ENCODE measurements at places on chromosomes 13 and 19. TPM values are rescaled to one million over a fixed set of nuclear protein-coding genes. Genes with fewer than 3 reads are reported as not detected.

GRCh38 chr13:70394031-70394548 lies 285.8 kb upstream of the KLHL1 start:
- no peak for DNase-seq

DNA sequence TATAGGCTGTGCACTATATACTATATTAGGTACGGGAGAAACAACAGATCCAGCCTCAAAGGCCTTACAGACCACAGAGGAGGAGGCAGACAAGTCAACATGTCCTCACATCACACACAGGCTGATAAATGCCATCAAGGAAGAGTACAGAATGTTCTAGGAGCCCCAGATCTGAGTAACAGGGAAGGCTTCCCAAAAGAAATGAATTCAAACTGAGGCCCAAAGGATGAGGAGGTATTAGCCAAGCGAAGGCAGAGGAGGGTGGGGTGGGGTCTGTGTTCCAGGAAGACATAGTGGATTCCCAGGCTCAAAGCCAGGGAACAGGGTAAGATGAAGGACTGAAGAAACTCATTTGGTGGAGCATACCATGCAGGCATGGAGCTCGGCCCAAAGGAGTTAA lies 55.1 kb downstream of the RXFP2 start:
- no peak for DNase-seq

- no peak for DNase-seq
These were observed 5.9 kb downstream of the ZNF792 start for GRCh38 chr19:34957830-34958751.

DNA sequence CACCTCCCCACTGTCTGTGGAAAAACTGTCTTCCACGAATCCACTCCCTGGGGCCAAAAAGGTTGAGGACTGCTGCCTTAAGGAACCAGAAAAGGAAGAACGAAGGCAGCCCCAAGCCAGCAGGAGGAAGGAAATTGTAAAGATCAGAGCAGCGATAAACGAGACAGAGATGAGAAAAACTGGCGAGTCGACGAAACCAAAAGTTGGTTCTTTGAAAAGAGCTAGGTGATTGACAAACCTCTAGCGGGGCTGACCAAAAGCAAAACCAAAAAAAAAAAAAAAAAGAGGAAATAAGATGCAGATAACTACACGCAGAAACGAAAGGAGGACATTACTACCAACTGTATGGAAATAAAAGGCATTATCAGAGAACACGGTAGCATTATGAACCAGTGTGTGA lies 76.9 kb downstream of the GADD45B start:
- DNase-seq = no peak

DNA sequence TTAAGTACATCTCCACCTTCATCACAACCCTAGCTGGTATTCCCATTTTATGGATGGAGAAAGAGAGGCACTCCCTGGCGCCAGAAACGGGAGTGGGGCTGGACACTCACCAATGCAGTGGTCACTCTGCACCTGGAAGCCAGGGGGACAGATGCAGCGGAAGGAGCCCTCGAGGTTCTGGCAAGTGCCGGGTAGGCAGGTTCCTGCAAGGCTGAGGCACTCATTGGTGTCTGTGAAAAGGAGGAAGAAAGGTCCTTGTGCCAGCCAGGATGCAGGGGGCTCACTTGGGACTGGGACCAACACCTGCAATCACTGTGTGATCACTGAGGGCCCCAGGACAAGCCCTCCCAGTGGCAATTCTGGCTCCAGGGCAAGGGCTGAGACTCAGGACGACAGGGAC lies 41.8 kb downstream of the CCL25 start:
- no peak for DNase-seq

GRCh38 chr19:16372065-16372915 lies 47.7 kb downstream of the KLF2 start:
- no peak for DNase-seq

KLK12 gene
- not detected for total RNA-seq

DNA sequence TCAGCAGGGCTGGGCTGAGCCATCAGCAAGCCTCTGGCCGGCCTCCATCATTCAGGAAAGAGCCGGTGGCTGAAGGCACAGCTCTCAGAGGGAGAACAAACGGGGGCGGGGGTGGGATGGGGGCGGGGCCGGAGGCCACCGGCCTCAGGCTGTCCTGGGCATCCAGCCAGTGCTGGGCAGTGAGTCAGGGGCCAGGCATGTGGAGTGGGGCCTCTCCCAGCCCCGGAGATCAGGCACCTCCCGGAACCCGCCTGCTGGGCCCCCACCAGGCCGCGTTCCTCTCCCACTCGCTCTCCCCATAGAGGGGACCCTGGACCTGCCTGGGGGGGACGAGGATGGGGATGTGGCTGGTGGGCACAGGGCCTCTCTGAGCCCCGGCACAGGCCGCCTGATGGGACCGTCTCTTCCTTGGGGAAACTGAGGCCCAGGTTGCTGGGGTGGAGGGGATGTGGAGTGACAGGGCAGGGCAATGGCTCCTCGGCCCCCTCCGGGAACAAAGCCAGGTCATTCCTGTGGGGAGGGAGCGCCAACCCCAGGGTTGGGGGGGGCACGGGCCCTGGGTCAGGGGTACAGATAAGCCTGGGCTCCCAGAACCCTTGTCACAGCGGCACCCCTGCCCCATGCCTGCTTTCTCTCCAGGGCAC lies 12.9 kb downstream of the SPC24 start:
- peak; percentile 87 for DNase-seq

DNA sequence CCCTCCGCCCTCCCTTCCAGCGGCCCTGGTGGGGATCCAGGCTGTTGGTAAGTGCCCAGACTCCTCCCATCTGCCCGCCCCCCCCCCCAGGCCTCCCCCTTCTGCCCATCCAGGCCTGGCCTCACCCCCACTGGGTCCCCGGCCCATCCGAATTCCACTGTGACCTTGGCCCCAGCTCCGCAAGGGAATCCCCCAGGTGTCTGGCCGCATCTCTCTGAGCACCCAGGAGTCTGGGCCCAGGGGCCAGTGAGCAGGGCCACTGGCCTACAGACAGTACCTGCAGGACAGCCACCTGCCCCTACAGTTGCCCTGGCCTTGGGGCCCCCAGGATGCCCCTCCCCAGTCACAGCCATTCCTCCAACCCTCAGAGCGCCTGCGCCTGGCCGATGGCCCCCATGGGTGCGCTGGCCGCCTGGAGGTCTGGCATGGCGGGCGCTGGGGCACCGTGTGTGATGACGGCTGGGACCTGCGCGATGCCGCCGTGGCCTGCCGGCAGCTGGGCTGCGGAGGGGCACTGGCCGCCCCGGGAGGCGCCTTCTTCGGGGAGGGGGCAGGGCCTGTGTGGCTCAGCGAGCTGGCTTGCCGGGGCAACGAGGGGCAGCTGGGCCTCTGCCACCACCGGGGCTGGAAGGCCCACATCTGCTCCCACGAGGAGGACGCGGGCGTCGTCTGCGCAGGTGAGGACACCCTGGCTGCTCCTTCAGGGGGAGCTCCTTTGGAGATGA lies 912 bp downstream of the SSC5D start:
- no peak for DNase-seq

- no peak for DNase-seq
These were observed 81.1 kb downstream of the STK24 start for GRCh38 chr13:98495627-98496478.

GRCh38 chr19:6384381-6384780 lies 8.6 kb downstream of the GTF2F1 start:
- DNase-seq = no peak
